CD4-positive, alpha-beta T cell treated with Interleukin-4 for 1 hour (primary cell): ENCODE measurements at places on chromosomes 12 and 14.

DNA sequence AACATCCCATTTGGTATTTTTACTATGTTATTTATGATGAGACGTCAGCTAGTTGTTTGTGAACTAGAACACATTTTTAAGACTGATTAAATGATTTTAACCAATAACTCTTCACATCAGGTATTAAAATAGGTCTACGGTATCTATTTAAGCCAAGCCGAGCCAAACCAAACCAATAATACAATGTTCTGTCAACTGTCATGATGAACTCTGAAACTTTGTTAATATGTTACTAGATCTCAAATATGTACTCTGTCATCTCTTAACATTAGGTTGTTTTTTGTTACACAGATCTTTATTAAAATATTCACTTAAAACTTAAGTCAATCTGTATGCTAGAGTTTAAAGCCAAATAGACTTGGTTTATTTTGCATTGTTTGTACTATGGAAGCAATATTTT, 1.0 kb downstream of the ART4 start:
- no peak for DNase-seq

- DNase-seq, result no peak
Measured at GRCh38 chr14:58327019-58327418, 28.7 kb downstream of the ARID4A start.

GRCh38 chr12:102562836-102563425, 82.6 kb upstream of the IGF1 start:
- DNase-seq, result no peak

DNA sequence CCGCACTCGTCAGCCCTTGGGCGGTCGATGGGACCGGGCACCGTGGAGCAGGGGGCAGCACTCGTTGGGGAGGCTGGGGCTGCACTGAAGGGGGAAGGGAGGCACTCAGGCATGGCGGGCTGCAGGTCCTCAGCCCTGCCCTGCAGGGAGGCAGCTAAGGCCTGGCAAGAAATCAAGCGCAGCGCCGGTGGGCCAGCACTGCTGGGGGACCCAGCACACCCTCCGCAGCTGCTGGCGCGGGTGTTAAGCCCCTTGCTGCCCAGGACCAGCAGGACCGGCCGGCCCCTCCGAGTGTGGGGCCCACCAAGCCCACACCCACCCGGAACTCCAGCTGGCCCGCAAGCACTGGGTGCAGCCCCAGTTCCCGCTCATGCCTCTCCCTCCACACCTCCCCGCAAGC, 35.7 kb upstream of the YAF2 start:
- no peak for DNase-seq

- DNase-seq, result no peak
Measured at GRCh38 chr12:96244826-96245225, 50.7 kb downstream of the ELK3 start.

- no peak for DNase-seq
Measured at GRCh38 chr12:116677202-116677661, 60.6 kb downstream of the SPRING1 start.

- no peak for DNase-seq
Measured at GRCh38 chr12:84973026-84973425, 60.4 kb upstream of the SLC6A15 start.

DNA sequence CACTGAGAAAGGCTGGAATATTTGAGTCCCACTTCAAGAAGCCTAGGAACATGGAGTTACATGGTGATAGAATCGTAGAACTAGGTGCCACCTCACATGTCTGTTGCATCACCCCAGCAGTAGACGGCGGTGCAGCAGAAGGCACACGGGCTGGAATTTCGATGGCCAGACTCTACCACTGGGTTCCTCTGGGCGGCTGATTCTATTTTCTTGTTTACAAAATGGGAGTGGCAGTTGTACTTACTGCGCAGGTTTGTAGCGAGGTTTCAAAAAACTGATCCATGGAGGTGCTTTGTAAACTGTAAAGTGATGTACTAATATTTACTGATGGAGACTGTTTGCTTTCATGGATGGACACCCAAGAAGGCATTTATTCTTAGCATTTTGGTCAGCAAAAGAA, 45.7 kb downstream of the WDR20 start:
- no peak for DNase-seq

- DNase-seq, result no peak
Measured at GRCh38 chr14:87840906-87841305, 152.1 kb downstream of the GALC start.

- no peak for DNase-seq
Measured at GRCh38 chr12:48768147-48768546, 20.7 kb downstream of the ADCY6 start.

- DNase-seq, result no peak
Measured at GRCh38 chr14:69685716-69686115, 74.3 kb downstream of the SUSD6 start.

DNA sequence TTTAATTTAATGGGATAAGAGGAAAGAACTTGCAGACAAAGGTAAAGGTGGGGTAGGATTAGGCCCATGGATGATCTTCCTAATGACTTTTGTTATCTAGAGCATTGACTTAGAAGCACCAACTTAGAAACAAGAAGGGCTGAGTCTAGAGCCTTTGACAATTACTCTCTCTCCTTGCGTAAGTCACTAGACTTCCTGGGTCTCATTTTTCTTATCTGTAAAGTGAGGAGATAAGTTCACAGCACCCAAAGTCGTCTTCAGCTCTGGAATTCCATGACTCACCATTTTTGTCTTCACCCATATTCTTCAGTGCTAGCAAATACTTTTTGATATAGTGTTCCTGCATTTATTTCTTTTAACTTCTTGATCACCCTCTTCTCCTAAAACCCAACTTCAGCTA, 75.7 kb downstream of the SSPN start:
- no peak for DNase-seq

DNA sequence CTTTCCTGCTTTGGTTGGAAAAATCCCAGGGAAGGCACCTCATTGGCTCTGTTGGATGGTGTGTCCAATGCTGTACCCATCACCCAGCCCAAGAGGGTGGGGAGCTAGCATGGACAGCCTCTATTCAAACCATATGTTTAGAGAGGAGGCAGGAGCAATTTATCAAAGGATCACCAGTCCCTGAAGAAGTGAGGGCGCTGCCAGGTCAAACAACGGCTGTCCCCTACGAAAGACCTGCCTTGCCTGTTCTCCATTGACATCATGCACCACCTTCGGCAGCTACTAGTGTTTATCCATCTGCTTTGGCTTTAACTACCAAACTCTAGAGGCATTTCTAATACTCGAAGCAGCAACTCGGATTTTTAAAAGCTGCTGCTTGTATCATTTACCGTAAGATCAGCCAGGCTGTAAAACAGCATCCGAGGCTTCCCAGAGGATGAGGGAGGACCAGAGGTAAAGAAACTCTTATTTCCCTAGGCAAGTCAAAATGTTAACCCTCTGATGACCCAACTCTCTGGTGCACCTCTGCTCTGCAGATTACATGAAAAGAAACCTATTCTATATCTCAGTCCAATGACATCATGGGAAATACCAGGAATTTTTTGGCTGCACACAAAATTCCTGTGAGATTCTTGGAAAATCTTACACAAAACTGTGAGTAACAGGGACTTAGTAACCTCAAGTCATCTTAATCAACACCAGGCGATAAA, 720.9 kb upstream of the TBX3 start:
- DNase-seq, result no peak

DNA sequence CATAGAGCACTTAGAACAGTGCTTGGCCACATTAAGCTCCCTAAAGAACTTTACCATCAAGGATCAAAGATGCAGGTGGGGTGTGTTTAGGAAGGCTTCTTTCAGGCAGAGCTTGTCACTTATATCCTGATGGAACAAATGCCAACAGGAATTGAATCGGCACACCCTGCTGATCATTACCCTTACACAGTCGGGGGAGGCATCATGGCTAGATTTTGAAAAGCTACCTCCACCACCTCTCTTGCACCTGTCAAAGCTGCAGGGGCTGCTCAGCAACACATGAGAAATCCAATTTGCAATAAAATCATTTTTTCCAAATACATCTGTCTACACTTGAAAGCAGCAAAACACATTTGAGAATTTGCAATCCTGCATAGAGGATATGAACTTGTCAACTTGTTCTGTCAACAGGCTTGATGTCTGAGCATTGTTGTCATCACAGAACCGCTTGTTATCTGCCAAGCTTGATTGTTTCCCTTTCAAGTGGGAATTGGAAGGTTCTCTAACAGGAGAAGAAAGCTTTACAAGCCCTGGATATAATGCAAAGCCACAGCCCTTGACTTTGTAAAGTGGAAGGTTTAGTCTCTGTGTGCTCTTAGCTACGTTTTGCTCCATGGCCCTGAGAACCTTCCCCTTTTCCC, 24.6 kb upstream of the TRIM9 start:
- DNase-seq, result no peak

GRCh38 chr12:70309348-70309747, 56.7 kb upstream of the KCNMB4 start:
- no peak for DNase-seq

DNA sequence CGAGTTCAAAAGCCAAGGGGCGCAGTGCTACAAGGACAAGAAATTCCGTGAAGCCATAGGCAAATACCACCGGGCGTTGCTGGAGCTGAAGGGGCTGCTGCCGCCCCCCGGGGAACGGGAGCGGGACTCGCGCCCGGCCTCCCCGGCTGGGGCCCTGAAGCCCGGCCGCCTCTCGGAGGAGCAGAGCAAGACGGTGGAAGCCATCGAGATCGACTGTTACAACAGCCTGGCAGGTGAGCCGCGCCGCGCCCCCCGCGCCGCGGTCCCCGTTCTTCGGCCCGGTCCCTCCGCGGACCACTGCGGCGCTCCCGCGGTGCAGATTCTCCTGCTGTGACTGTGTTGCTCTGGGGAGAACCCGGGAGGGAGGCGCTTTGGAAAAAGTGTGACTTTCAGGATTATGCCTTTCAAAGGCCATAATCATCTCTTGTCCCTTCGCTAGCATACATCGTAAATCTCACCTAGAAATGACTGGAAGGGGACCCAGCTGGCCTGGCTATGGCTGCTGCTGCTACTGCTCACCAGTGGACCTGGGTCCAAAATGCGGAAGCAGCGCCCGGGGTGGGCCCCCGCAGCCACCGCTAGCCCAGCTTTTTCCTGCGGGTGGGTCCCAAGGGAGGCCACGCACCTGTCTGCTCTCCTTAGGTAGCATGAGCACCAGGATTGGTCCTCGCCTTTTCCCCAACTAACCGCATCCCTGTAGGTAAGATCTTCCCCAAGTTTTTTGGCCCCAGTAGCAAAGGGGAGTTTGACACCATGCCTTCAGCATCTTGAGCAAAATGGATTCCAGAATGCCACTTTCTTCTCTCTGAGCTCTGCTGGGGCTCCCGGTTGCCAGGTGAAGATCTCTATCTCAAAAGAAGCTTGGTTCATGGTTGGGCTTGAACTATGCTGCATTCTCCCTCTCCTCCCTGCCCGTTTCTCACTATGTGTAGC, 853 bp downstream of the TTC9 start:
- peak; percentile 25 for DNase-seq

- no peak for DNase-seq
Measured at GRCh38 chr12:48080285-48080684, 25.6 kb downstream of the SENP1 start.

DNA sequence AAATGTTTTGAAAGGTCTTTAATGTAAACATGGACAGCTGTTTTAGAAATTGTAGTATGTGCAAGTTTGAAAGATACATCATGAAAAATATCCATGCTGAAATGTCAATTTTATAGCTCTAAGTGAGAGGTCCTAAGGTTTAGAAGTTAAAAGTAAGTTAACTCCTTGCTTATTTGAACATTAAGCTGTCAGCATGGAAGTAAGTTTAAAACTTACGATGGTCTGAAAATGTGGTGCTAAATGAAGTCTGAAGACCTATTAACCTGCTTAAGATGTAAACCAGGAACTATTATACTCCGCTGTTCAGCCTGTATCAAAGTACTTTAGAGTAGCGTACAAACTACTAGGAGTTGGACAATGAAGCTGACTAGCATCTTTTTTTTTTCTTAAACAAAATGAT, 1082.4 kb downstream of the TMTC2 start:
- no peak for DNase-seq

- DNase-seq, result no peak
Measured at GRCh38 chr12:11787933-11788849, 138.7 kb downstream of the ETV6 start.

DNA sequence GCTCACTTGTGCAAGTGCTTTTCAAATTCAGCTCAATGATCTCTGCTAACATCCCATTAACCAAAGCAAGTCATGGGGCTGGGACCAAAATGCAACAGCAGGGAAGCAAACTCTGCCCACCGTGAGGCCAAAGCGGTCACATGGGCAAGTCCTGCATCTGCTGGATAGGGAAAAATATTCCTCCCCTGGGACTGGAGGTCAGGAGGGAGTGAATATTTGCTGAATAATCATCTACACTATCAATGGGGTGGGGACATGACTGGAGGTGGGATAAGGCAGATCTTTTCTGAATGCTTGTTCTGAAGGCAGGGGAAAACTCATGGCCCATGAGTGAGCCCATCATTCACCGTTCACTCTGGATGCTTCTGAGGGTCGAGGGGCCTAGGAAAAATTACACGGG, 45.1 kb upstream of the VRK1 start:
- no peak for DNase-seq

- no peak for DNase-seq
Measured at GRCh38 chr12:3342051-3342450, 149.0 kb upstream of the PRMT8 start.

DNA sequence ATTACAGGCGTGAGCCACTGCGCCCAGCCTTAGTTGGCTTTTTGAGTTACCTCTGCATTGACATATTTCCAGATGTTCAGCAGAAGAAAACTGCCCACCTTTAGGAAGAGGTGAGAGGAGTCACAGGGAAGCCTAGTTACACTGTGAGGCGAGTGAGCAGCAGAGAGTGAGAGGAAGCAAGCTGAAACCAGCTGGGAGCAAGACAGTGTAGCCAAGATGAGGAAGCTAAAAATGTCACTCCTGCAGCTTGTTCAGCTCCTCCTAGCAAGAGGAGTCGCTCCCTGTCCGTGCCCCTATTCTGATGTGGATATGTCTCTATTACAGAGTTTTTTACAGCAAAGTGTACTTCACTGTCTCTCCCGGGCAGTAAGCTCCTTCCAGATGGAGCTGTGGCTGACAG, 127.6 kb downstream of the GXYLT1 start:
- no peak for DNase-seq

GRCh38 chr14:67317822-67318221, 41.8 kb downstream of the ATP6V1D start:
- DNase-seq, result no peak

DNA sequence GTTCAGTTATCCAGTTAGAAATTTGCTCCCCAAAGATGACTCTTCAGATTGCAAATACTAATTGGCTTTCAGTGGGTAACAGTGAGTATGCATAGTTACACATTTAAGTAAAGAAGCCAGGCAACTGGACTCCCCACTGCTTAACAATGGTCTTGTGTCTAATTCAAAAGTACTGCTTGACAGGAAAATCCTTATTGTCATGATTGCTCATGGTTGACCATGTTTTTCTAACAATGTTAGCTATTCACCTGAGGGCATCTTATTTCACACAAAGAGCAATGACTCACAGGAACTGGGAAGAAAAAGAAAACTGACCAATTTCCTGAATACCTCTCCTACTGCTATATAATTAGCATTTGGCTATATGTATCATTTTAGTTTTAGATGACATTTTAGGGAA, 33.7 kb upstream of the ALG10B start:
- DNase-seq, result no peak
